ENCODE measurements at places on chromosomes 12 and 14. TPM values are rescaled to one million over a fixed set of nuclear protein-coding genes. Genes with fewer than 3 reads are reported as not detected.

Gene NABP2
- 8.9 TPM for total RNA-seq

Gene ACOT6
- not detected for total RNA-seq

Gene TMEM229B
- 8.2 TPM for total RNA-seq

Gene DDHD1
- total RNA-seq, result 89.9 TPM

Gene DLGAP5
- 0.84 TPM for total RNA-seq

Gene KCNH3
- total RNA-seq, result 2.1 TPM

Gene CFAP251
- total RNA-seq, result 0.21 TPM

Gene SOX5
- 0.94 TPM for total RNA-seq
